Activated T-helper 17 cell treated with anti-CD3 and anti-CD28 coated beads, Interleukin-2, amount 50 U/mL, for 72 hours (primary cell): ENCODE measurements at places on chromosomes 4 and X. TPM values are rescaled to one million over a fixed set of nuclear protein-coding genes. Genes with fewer than 3 reads are reported as not detected.

- ATAC-seq: no peak
These were observed 1540.5 kb downstream of the C4orf33 start for GRCh38 chr4:130636486-130636885.

GRCh38 chr4:145563293-145563985 lies 55.7 kb upstream of the MMAA start:
- no peak for ATAC-seq

TSPAN5 gene
- 19.0 TPM for total RNA-seq

GRCh38 chrX:136138939-136139338 lies 8.4 kb upstream of the FHL1 start:
- no peak for ATAC-seq

DNA sequence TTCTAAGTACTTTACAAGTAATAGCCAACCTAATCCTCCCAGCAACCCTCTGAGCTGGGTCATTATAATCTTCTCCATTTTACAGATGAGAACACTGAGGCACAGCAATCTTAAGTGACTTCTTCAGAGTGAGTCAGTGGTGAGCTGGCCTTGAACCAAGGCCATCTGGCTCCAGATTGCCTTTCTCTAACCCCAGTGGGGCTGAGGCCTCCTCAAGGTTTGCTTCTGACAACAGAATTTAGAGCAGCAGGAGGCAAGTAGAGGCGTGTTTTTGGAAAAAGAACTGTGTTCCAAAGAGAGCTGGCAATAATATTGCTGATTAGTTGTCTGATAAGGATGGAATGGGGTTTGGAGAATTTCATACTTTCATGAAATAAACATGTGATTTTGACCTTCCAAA lies 41.2 kb downstream of the PIR start:
- no peak for ATAC-seq

GRCh38 chr4:12409507-12410190 lies 981.0 kb upstream of the HS3ST1 start:
- no peak for ATAC-seq

DNA sequence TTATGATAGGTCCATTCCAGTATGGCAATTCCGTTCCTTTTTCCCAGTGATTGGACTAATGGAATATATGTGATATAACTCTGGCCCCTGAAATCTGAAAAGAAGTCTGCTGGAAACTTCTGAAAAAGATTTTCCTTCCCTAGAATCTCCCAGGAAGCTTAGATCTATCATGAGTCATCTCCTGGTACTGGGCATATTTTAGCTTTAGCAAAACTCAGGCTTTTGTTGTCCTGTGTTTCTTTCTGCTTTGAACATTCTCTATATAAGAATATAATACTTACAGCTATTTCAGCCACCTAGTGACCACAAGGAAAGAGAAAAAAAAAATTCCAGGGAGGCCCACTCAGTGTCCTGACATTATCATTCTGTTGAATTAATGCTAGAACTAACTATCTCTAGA lies 597.2 kb upstream of the GRIA3 start:
- ATAC-seq: no peak

GRCh38 chr4:103425406-103425805 lies 227.3 kb upstream of the CENPE start:
- ATAC-seq: no peak

DNA sequence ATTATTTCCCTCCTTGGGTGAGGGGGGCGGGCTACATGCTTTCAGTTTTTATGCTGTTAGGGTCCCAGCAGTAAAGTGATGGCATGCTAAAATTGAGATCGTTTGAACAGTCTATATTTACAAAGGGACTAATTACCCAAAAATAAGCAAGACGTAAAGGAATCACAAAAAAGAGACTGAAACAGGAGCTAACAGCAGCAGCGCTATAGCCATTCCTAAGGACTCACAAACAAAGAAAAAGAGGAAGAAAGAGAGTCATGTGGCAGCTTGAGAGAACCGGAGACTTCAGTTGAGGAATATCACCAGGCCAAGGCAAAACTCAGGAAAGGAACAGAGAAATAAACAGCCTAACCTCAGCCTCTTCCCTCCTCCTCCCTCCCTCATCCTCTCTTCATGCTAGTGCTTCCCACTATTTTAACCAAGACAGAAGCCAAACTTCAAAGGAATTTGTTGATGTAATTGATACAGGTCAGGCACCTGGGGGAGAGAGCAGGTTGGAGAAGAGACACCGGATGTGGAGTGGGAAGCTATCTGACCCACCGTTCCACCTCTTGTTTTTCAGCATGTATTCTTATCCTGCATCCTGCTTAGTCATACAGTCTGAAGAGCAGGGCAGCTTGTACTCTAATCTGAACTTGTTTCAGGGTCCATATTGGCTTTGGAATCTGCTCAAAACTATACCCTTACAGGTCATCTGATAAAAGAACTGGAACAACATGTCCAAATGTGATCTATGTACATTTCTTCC lies 383.7 kb downstream of the NAF1 start:
- ATAC-seq: no peak

DNA sequence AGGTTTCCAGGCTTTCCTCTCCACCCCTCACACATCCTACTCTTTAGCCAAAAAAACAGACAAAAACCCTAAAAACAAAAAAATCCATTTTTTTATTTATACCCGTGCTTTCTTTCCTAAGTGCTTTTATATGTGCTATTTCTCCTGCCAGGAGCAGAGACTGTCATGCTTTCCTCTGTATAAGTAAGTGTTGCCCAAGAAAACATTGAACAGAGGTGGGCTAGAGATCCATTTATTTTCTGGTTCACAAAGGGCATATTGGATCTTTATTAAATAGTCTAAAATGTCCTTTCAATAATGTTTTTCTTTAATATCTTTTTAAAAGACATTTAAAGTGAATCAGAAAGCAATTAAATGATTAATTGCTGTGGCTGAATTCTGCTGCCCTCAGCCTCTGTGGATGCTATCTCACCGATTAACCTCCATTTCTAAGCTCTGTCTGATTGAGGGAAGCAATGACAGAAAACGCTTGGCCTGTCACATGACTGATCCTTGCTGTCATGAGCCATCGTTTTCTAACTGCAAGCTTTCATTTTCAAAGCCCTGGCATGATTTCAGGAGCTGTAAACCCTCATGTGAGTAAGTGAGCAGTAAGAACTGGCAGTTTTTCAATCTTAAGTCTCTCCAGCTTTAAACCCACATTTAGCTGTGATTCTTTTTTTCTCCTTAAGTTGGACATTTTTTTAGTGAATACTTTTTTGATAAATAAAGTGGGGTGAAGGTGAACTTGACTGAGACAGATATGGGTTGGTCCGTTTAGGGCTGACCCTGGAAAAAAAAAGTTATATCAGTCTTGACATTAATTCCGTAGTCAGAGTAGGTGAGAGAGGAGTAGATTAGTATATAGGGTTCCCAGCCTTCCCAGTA lies 180.7 kb upstream of the PGRMC2 start:
- ATAC-seq: no peak

SNX12 gene
- total RNA-seq: 47.2 TPM

SLC34A2 gene
- total RNA-seq: not detected

- ATAC-seq: no peak
These were observed 20.8 kb upstream of the MRFAP1 start for GRCh38 chr4:6619466-6620255.

ASB9 gene
- total RNA-seq: 3.1 TPM

SMR3B gene
- not detected for total RNA-seq
